Activated CD8-positive, alpha-beta memory T cell treated with anti-CD3 and anti-CD28 coated beads for 1 hour (primary cell): ENCODE measurements at places on chromosomes 4 and X.

GRCh38 chr4:16289897-16290554 is 63.8 kb upstream of the TAPT1 start:
- no peak for DNase-seq

DNA sequence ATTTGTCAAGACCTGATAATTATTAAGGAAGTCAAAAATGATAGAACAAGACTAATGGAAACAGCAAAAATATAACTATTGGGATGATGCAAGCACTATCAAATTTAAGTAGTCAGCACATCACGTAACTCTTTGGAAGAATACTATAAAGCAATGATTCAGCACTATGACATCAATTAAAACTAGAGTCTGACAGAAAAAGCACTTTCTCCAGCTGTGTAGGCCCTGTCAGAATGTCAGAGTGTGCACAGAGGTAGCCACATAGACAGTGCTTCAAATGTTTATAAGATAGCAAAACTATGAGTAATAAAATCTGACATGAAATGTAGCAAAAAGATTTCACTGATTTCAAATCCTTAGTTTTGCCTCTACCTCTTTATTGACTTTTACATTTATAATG is 1226.6 kb upstream of the ADGRL3 start:
- no peak for DNase-seq

DNA sequence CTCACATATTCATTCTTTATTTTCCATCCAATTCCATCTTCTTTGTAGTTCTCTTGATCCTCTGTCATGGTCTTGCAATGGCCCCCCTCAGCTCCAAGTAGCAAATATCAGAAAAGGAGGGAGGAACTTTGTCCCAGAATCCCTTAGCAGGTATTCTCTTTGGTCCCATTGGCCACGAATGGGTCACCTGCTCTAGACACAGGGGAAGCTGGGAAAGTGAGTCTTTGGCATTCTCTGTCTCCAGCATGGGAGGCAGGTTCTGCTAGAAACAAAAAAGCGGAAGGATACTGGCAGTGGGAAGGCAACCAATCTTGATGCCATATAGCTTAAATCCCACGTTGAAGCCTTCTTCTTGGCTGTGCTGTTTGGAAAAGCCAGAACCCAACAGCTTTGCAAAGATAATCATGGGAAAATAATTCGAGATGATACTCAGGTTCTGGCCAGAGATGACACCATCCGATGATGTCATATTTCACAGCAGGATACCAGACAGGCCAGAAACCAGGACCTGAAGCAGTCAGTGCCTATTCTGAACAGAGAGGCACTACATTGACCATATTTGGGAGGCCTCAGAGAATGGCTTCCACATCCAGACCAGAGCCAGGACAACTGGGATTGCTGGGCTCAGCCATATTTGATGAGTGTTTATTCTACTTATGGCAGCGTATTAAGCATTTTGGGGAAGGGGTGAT is 110.4 kb upstream of the ATXN3L start:
- no peak for DNase-seq

- DNase-seq, result no peak
These were observed 832.1 kb upstream of the INTU start for GRCh38 chr4:126800575-126801141.

- DNase-seq, result no peak
These were observed 339.7 kb upstream of the VCX start for GRCh38 chrX:7503251-7503650.

GRCh38 chr4:165610679-165611437 is 232.1 kb downstream of the CPE start:
- DNase-seq, result no peak

- DNase-seq, result no peak
These were observed 67.2 kb upstream of the BRWD3 start for GRCh38 chrX:80876877-80877276.

GRCh38 chr4:13966231-13967195 is 339.0 kb upstream of the BOD1L1 start:
- no peak for DNase-seq

DNA sequence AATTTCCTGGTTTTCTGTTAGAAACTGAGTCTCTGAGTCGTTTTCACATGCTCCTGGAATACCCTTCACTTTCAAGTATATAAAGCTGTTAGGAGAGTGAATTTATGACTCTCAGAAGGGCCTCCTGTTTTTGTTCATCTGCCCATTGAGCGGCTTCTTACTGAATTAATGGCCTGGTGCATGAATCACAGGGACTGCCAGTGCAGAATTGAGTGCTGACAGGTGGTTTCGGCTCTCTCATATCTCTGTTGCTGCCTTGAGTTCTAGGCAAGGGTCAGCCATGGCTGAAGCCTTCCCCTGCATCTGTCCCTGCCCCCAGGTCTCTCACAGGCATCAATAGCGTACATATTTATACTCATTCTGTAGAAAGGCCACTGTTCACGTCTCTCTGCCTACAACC is 22.7 kb upstream of the SEPSECS start:
- DNase-seq, result no peak

GRCh38 chrX:155857561-155857960 is 23.6 kb upstream of the VAMP7 start:
- no peak for DNase-seq

DNA sequence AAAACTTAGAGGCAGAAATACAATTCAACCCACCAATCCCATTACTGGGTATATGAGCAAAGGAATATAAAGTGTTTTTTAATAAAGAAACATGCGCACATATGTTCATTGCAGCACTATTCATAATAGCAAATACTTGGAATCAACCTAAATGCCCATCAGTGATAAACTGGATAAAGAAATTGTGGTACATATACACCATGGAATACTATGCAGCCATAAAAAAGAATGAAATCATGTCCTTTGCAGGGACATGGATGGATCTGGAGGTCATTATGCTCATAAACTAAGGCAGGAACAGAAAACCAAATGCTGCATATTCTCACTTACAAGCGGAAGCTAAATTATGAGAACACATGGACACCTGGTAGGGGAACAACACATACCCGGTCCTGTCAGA is 807.7 kb upstream of the INTU start:
- DNase-seq, result no peak

DNA sequence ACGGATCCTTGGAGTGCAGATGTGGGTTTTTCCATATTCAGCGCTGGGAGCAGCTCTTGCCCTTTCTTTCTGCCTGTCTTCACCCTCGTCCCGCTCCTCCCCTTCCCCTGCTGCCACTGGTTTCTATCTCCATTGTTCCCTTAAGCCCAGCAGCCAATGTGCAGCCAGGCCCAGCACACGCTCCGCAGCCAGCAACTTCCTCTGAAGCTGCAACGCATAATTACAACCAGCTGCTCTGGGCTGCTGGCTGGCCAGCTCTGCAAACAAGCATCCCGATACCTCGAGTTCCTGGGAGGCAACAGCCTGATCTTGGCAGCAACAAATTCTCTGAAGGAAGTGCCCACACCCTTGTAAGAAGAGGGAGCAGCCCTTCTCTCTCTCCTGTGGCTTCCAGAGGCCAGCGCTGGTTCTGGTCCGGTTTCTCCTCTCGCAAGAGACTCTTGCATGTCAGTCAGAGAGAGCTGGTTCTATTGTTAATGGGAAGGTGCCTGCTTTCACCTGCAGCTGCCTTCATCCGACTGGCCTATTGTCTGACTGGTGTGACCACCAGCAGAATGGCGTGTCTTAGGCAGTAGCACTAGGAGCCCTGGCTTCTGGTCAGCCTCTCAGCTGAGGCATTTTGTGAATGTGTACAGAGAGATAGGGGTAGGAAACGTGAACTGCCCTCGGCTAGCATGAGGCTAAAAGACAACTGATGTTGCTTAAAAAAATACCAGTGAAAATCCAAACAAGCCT is 83.8 kb upstream of the MAML3 start:
- DNase-seq, result no peak

- no peak for DNase-seq
These were observed 1555.5 kb upstream of the IGFBP7 start for GRCh38 chr4:58665649-58666048.

GRCh38 chrX:105658136-105658535 is 164.2 kb upstream of the NRK start:
- no peak for DNase-seq

DNA sequence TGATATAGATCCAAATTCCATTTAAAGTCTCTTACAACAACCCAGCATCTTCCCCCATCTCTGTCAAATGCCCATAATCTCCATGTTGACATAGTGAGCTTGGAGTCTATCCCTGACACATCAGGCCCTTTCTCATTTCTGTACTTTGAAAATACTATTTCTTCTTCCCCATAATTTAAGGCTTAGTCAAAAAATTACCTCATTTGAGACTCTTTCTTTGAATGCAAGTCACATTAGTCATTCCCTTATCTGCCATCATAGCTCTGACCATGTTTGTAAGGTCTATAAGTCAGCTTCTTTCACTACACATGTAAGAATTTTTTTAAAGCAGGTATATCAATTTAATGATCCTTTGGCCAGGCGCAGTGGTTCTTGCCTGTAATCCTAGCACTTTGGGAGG is 99.9 kb downstream of the DDX60 start:
- no peak for DNase-seq

DNA sequence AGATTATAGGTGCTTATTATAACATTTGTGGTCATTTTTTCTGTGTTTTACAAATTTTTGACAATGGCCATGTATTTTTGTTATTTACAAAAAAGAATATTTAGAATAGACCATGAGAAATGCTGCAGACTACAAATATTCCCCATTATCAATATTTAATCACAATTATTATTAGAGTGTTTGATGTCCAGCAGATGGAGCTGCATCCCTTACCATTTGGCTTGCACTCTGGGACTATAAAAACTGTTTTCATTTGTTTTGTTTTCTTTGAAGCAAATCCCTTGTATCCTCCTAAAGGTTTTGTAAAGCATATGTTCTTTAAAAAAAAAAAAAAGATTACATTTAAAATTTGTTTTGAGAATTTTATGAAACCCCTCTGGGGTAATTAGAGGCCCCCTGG is 85.6 kb upstream of the CXorf66 start:
- DNase-seq, result no peak

DNA sequence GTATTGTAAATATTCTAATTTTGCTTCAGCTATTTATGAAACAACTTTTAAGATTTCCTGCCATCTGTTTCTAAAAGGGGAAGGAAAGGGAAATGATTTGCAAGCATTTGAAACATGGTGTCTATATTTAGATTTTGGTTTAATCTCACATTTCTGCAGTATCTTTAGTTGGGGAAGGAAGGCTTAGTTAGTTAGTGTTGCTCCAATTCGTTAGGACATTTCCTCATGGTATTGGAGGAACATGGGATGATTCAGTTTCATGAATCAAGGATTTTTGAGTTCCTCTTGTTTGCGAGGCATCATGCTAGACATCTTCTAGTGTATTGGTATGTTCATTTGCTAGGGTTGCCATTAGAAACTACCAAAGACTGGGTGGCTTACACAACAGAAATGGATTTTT is 20.5 kb upstream of the TMEM192 start:
- DNase-seq, result no peak

GRCh38 chrX:110168585-110168984 is 149.3 kb downstream of the AMMECR1 start:
- no peak for DNase-seq

DNA sequence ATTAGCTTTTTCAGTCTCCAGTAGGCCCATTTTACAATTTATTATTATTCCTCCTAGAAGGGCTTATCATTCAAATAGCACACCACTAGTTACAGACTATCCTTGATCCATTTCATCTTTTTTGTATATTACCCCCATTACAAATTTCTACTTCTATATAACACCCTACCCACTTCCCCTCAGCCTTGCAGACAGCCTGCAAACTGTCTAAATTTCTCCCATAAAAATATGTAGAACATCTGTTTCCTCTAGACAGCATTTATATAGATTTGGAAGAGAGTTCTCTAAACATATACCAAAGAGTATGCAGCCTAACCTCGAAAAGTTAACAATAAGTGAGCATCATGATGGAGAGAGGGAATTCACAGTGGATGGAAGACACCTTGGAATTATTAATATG is 30.8 kb downstream of the COMMD8 start:
- no peak for DNase-seq

- no peak for DNase-seq
These were observed 1535.3 kb upstream of the PCDH10 start for GRCh38 chr4:131613824-131614216.

DNA sequence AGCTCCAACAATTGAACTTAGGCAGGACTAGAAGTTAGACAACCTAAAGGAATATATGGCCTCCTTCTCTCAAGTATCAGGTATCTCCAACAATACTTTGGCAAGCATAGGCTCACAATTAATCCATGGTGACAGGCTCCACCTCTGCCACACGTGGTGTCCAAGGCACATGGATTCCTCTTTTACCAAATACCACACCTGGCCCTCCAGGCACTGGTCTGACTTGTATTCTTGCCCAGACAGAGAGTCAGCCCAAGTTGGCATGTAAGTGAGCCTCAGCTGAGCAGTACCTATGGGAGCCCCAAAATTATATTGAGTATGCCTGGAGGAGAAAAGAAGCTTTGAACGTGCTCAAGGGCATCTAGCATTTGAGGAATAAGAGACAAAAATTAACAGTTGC is 19.6 kb downstream of the SRPX2 start:
- DNase-seq, result no peak

GRCh38 chr4:184007891-184008290 is 102.8 kb downstream of the STOX2 start:
- DNase-seq, result no peak

DNA sequence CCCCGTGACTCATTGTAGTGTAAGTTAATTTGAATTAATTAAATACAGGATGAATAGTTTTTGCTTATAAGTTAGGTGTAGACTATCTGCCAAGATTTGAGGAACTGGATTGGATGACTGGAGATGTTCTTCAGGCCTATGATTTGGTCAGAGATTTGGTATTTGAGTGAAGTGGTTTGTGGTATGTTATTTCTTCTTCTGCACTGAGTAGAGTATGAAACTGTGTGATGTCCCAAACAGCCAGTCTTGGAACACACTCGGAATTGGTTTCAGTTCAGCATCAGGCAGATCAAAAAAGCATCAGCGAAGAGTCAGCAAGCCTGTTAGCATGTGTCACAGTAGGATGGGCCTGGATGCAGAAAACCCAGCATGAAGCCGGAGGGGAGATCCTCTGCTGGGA is 294.1 kb downstream of the ARHGAP10 start:
- no peak for DNase-seq

GRCh38 chr4:185399466-185399865 is 2.8 kb downstream of the ANKRD37 start:
- DNase-seq, result no peak

- DNase-seq, result no peak
These were observed 18.1 kb downstream of the KIT start for GRCh38 chr4:54675721-54676461.

GRCh38 chrX:52082578-52082977 is 13.6 kb upstream of the MAGED4B start:
- DNase-seq, result no peak

GRCh38 chrX:37785569-37785968 is 5.7 kb downstream of the CYBB start:
- no peak for DNase-seq

- no peak for DNase-seq
These were observed 12.8 kb upstream of the FOXO4 start for GRCh38 chrX:71082822-71083221.

GRCh38 chr4:8863686-8864682 is 7.7 kb downstream of the HMX1 start:
- no peak for DNase-seq

DNA sequence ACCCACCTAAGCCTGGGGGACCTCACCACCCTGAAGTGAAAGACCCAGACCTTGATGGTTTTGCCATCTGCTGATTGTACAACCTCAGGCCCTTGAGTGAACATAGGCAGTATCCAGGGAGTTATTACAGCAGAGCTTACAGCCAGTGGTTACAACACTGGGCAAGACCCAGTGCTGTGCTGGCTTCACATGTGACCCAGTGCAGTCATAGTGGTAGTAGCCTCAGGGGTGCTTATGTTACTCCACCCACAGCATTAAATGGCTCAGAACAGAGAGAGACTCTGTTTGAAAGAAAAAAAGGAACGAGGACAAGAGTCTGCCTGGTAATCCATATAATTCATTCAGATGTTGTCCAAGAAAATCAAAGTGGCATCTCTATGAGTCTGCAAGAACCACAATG is 45.2 kb upstream of the DACH2 start:
- no peak for DNase-seq
